NCI-H146 (cell line): ENCODE measurements at places on chromosomes 6 and 20.

DNA sequence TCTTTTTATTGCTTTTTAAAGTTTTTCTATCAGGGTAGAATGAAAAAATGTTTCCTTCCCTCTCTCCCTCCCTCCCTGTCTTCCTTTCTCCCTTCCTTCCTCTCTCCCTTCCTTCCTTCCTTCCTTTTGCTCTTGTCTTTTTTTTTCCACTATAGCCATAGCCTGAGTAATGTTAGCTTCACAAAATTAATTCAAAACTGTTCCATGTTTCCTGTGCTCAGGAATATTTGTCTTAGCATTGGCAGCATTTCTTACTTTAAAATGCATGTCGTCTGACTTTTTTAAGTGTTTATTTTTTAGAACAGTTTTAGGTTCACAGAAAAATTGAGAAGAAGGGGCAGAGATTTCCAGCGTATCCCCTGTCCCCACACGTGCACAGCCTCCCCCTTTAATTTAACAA is 730.8 kb upstream of the CITED2 start:
- no peak for DNase-seq

DNA sequence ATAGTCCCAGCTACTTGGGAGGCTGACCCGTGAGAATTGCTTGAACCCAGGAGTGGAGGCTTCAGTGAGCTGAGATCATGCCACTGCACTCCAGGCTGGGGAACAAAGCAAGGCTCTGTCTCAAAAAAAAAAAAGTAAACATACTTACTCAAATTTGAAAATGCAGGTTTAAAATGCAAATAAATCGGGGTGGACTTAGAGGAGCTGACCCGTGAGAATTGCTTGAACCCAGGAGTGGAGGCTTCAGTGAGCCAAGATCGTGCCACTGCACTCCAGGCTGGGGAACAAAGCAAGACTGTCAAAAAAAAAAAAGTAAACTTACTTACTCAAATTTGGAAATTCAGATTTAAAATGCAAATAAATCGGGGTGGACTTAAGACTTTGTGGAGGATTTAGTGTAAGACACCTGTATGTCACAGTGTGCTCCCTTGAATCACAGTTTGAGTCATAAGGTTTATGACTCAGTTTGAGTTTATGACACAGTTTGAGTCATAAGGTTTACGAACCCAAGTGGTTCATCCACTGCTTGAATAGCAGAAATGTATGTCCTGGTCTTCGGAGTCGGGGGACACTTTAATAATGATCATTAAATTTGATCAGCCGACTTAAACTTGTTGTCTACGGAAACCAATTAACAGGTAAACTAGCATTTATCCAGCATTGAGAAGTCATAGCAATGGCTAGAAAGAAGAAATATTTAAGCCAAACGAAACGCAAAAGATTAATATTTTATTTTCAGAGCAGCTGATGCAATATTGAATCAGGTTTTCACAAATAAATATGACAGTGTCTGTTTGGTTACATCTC is 6.8 kb upstream of the MRPS10 start:
- DNase-seq = no peak

- no peak for DNase-seq
Observed at GRCh38 chr6:25746968-25747367, 7.6 kb upstream of the SLC17A4 start.

DNA sequence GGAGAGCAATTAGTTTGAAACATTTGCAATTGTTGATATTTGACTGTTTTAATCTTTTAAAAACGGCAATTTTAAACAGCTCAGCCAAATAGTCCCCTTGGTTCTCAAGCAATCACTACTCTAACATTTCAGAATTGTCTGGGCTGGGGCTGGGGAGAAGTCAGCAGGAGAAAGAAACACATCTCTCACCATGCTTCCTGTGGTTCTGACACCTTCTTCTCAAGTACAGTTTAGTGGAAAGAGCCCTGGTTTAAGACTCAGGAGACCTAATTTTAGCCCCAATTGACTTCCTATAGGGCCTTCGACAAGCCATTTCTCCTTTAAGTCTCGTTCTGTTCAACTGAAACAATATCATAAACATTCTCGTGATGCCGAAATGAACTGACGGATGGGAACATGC is 168.4 kb upstream of the CDYL start:
- DNase-seq = peak; percentile 44

- DNase-seq = no peak
Observed at GRCh38 chr20:37204056-37204455, 24.7 kb upstream of the MROH8 start.
